ENCODE measurements at places on chromosomes 7 and 10.

DNA sequence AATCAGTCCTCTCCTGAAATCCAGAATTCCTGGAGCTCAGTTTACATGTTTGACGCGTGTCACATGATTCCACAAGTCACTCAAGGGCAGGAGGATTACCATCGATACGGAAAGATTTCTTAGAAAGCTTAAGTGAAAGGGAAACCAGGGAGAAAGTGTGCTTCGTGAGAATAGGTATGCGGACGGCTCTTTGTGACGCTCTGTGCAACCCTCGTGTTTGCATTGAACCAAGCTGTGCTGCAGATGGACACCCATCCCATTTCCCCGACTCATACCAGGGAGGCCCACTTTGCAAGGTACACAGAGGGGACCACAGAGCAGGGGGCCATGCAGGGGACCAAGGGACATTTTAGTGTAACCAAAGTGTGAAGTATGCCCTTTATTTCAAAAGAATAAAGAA is 43.2 kb downstream of the IKZF1 start:
- DNase-seq = no peak

DNA sequence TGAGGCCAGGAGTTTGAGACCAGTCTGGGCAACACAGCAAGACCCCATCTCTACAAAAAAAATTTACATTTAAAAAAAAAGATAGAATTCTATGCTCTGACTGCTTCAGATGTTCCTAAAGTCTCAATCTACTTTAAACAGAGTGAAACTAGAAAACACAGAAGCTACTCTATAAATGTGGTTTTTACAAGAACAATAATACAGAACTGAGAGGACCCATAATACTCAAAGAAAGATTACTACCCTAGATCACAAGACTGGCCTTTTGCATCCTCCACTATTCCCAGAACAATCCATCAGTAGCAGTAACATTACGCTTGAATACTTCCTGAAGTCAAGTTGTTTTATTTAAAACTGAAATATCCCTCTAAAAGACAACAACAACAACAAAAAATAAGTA is 119.4 kb downstream of the ZFAND4 start:
- no peak for DNase-seq

DNA sequence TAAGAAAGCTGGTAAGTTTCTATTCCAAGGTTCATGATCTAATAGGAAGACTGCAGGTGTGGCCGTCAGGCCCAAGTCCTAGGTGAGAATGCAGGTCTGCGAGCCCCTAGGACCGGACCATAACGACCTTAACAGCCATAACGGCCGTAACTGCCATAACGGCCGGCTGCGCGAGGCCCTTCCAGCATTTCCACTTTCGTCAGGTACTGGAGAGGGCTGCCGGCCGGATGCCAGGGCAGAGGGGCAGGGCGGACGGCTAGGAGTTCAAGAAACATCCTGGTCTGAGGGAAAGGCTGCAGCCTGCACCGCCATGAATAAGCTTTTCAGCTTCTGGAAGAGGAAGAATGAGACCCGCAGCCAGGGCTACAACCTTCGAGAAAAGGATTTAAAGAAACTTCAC is at the start of gene ANKRD7:
Gene ANKRD7, plus strand, starts transcription at position 184 of the 400 bp plus-strand sequence. Its CDS starts 127 bp downstream, at position 311.
- DNase-seq = no peak

DNA sequence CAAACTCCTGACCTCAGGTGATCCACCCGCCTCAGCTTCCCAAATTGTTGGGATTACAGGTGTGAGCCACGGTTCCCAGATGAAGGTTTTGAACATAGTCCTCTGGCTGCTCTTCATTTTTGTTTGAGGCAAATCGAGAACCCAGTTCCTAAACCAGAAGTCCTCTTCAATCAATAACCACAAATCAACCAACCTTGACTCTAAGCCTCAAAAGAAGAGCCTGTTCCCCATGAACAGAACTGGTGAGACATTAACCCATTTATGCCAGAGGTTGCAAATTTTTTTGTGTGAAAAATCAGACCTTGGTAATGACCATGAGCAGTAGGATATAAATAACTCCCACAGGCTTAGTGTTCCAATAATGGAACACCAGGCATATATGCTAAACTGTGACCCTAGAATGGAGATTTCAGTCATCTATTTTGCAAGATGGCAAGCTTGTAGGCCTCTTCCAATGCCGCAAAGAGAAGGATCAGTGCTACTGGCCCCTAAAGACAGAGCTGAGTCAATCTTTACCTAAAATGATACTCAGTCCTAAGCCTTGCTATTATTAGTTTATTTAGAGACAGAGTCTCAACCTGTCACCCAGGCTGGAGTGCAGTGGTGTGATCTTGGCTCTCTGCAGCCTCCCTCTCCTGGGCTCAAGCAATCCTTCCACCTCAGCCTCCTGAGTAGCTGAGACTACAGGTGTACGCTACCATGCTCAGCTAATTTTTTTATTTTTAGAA is 15.9 kb downstream of the KPNA7 start:
- no peak for DNase-seq

DNA sequence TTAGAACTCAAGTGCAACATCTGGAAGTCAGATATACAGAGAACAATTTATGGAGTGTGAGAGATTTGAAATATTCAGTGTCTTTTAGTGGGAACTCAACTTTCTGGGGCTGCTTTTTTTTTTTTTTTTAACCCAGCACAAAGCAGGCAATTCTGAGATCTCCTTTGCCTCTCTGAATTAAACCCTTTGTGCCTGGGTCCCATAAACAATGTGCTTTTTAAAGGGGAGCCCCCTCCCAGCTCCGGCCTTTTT is 146.8 kb downstream of the CELF2 start:
- DNase-seq = no peak

GRCh38 chr7:87564296-87564963 is 36.3 kb downstream of the ABCB1 start:
- peak; percentile 1 for DNase-seq

- no peak for DNase-seq
Measured at GRCh38 chr7:36683695-36684357, 40.5 kb downstream of the AOAH start.

DNA sequence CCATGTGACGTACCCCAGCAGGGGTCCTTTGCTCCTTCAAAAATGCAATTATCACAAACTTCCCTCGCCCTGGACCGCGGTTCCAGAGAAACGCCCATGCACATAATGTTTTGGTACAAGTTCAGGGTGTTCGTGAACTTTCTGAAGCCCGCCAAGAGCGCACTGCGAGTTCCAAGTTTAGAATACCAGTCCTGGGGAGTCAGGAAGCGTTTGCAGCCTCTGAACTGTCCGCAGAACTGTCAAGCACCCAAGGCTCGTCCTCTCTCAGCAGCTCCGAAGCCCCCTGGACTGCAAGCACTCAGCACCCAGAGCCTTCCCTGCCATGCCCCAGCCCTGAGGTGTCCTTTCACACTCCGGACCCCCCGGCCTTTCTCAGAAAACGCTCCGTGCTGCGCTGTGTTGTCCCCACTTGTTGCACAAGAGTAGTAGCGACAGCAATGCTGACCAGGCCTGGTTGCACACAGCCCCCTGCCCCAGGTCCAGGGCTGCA is 30.3 kb downstream of the CALML3 start:
- DNase-seq = no peak

GRCh38 chr10:49058463-49059255 is 56.7 kb downstream of the VSTM4 start:
- no peak for DNase-seq

DNA sequence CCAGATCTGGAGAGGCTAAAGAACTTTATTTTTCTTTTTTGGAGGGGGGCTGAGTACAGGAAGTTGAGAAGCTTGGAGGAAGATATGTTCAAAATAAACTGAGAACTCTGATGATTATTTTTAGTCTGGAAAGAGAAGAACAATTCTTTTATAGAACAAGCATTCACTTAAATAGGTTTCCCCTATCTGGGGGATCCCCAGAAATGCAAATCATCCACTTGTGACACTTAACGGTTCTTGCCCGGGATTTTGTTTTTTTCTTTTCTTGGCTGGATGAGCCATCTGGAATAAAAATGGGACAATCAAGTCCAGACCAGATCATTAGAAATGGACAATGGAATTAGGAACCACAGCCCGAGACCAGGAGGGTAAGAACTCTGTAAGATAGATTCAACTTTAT is 95.9 kb upstream of the EGR2 start:
- DNase-seq = no peak

DNA sequence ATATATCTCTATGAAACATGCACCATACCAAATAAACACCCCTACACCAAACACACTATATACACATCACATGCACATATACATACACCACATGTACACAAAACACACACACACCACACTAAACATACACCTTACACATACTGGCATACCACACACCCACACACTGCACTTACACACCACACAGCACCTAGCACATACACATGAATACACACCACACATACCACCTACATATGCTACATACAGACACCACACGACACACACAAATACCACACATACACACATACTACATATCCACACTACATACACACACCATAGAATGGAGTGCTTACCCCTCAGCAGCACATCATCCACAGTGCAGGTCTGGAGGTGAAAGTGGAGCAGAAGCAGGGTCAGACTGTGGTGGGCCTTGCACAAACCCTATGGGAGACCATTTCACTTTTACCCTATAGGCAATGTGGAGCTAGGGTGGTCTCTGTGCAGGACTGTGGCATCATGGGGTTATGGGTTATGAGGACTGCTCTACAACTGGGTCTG is 64.6 kb downstream of the WDFY4 start:
- no peak for DNase-seq

DNA sequence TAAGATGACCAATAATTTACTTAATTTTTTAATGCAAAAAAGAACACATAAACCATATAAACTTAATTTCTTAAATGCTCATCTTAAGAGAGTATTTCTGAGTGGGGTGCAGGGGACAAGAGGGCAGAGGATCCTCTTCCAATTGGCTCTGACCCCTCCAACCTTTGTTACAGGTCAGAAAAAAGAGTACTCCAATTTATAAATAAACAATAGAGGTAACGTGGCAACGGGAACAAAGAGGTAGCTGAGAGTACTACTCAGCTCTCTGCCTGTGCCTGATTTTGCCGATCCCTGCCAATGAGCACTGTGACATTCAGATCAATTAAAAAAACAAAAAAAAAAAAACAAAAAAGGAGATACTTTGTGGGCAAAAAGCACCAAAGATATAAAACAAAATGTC is 307.9 kb downstream of the PARD3 start:
- DNase-seq = no peak

DNA sequence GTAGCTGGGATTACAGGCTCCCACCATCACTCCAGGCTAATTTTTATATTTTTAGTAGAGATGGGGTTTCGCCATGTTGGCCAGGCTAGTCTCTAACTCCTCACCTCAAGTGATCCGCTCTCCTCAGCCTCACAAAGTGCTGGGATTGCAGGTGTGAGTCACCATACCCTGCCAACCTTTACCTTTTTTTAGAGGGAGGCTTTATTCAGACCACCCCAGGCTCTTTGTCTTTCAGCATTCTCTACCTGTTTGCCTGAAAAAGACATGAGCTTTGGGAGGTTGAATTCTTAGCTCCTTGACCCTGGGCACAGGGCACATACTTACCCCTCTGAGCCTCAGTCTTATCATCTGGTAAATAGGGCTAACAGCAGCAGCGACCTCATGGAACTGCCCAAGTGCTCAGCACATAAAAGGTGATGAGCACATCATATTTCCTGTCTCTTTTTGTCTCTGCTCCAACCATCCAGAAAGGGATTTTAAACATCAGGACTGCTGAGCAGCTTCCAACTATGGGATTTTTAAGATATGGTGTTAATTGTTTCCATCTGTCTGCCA is 17.0 kb downstream of the FRMPD2 start:
- no peak for DNase-seq

- no peak for DNase-seq
Measured at GRCh38 chr7:30848121-30848855, 63.4 kb upstream of the AQP1 start.

- DNase-seq = no peak
Measured at GRCh38 chr10:58514111-58514770, 1.6 kb downstream of the BICC1 start.

- DNase-seq = no peak
Measured at GRCh38 chr10:36519909-36520308, 605.5 kb upstream of the ANKRD30A start.

DNA sequence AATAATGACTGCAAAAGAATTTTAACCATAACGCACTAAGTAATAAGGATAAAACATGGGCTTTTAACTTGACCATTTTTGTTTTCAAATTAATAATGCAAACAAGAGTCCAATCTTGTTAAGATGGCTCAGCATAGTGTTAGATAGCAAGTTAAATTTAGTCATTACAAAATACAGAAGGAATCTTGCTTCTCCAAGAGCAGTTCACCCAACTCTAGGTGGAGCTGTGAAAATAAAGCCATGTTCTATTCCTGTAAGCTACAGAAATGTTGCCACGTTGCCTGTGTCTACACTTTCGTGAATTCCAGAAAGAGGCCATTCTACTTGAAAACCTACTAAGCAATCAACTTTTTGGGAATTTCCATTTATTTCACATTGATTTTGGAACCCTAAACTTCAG is 191.9 kb downstream of the SFMBT2 start:
- DNase-seq = no peak

Data from stimulated activated CD8-positive, alpha-beta memory T cell treated with anti-CD3 and anti-CD28 coated beads, Interleukin-12 subunit alpha, Interleukin-12 subunit beta, amount 100 ng/mL, for 1 hour (primary cell).